Skin of body (tissue), 3 donors: ENCODE measurements at places on chromosomes 3 and 15. TPM values are rescaled to one million over a fixed set of nuclear protein-coding genes. Genes with fewer than 3 reads are reported as not detected.

The IDH3A gene
- 40.0 TPM for total RNA-seq

The GATM gene
- 132 TPM for total RNA-seq

GRCh38 chr3:46065750-46066256 lies 38.5 kb upstream of the XCR1 start:
- no peak for DNase-seq

GRCh38 chr15:91759560-91759959 lies 93.9 kb upstream of the SLCO3A1 start:
- DNase-seq: no peak

DNA sequence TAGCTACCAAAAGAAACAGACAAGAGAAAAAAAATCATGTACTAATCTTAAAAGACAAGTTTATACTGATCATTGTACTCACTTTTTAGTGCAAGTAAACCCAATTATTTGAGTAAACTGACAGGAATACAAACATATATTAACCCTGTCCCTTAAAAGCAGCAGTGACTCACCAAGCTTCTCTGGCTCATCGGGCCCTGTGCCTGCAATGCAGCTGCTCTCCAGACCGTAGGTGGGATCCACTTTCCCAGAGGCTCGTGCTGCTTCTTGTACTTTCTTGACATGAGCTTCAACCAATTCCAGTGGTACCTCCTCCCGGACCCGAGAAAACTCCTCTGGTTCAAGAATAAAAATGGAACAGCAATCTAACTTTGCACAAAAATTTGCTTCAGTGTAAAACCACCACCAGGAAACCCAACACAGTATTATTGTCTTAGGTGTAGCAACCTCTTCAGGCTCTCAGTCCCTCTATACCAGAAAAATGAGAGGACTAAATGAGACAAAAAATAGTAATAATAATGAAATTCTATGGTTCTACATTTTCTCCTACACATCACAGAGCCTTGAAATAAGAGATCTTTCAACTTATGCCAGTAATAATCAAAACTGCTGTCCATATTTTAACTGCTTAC lies 82.6 kb upstream of the CSPG5 start:
- DNase-seq: no peak

DNA sequence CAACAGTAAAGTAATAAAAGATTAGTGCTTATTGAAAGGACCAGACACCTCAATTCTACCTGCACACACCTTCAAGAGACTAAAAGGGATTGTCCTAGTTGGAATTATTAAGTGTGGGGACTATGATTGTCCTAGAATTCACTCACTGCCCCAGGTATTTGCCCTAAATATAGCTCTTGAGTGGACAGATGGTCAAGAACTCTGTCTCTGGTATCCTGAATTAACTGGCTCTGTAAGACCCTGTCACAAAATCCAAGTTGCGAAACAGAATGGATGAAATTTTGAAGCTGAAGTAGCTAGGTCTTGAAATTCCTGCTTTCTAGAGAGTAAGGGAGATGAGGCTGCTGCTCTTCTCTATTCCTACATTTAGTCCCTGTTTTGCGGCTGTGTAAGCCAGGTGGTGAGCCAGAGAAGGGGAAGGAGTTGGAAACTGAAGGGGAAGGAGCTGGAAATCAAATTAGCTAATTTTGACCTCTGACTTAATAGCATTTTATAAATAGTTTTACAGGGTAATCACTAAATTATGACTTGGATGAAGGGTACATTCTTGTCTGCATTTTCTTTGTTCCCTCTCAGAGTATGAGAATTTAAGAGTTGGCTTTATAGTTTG lies 34.5 kb downstream of the KBTBD12 start:
- no peak for DNase-seq

DNA sequence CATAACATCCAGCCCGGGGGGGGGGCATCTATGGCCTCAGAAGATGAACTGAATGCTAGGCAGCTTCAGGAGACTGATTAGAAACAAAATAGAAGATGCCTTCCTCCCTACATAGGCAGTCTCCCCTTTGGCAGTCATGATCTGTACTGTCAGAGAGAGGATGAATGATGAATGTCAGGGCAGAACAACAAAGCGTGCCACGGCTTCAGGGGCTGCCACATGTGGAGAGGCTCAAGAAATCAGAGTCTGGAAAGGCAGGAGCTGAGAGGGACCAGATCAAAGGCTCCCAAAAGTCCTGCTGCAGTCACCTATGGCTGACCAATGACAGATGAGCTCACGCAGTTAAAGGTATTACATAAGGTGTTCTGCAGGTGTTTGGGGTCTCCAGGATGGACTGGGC lies 180.4 kb downstream of the UACA start:
- no peak for DNase-seq
